Astrocyte of the cerebellum (primary cell): ENCODE measurements at places on chromosomes 12 and 14.

- DNase-seq = peak; percentile 58
Measured at GRCh38 chr12:22684140-22685118, 59.5 kb downstream of the ETNK1 start.

GRCh38 chr14:50560931-50561285 is 963 bp downstream of the ATL1 start:
- DNase-seq = peak; percentile 8

- DNase-seq = no peak
Measured at GRCh38 chr12:1859643-1860042, 39.3 kb downstream of the LRTM2 start.

DNA sequence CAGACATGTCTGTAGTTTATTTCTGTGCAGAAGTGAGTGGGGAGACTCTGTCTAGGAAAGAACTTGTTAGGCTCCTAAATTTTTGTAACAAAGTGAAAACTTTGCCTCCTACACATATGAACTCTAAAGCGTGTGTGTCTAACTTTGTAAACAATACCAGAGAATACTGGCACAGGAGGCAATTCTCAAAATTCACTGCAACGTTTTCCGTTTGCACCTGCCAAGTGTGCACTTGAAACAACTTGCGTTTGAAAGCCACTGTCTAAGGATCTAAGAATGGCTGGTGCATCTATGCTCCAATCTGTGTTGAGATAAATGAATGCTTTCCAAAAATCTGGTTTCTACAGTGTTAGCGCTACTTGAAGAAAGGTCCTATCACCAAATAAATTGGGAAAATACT is 15.3 kb downstream of the GRIP1 start:
- DNase-seq = no peak

DNA sequence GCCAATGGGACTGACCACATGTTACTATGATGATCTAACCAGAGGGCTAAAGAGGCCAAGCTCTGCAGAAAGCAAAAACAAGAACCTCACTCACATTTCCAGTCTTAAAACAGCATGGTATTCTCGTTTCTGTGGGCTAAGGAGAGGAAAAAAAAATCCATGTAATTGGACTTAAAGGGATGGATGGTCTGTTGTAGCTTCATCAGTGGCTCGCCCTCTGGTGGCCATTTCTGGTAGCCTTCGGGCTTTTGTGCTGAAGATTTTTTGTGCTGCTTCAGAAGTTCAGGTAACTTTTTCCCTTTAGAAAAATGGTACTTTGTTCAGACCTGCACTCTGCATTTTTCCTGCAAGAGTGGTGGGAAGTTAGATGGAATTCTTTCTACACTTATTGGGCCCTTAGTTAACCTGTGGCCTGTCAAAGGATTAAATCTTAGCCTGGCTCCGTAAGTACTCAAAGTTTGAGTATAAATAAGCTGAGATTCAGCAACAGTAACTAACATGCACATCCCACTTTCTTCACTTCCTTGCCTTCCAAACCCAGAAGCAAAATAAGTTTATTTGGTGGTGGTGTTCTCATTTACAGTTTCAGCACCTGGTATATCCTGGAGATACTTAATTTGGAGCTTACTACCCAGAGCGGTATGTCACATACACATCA is 22.3 kb downstream of the DCAF4 start:
- DNase-seq = peak; percentile 59

GRCh38 chr12:50549885-50550284 is 45.1 kb downstream of the DIP2B start:
- DNase-seq = no peak

GRCh38 chr12:66152732-66153131 is 17.1 kb downstream of the TMBIM4 start:
- peak; percentile 6 for DNase-seq

- no peak for DNase-seq
Measured at GRCh38 chr12:57139796-57140649, 7.4 kb downstream of the LRP1-AS start.
